ENCODE measurements at places on chromosomes 1 and 21. TPM values are rescaled to one million over a fixed set of nuclear protein-coding genes. Genes with fewer than 3 reads are reported as not detected.

Gene TRIM58
- total RNA-seq: 5.7 TPM

Gene HLX
- 5.3 TPM for total RNA-seq

Gene IL23R
- total RNA-seq: 2.2 TPM

Gene FMO4
- 3.1 TPM for total RNA-seq

Gene CCDC17
- 3.8 TPM for total RNA-seq

Gene PODN
- total RNA-seq: 87.5 TPM

Gene HHAT
- total RNA-seq: 24.3 TPM

Gene A3GALT2
- 1.7 TPM for total RNA-seq

Gene HES2
- 5.0 TPM for total RNA-seq

Gene OR2M4
- 0.19 TPM for total RNA-seq

Gene NHLH2
- 1.7 TPM for total RNA-seq

Gene ERG
- 8.0 TPM for total RNA-seq

Gene SPRR4
- 0.81 TPM for total RNA-seq

Gene HPCA
- 6.1 TPM for total RNA-seq

Gene TMEM240
- total RNA-seq: 6.3 TPM

Gene SARS1
- 149 TPM for total RNA-seq

Gene SDHB
- 107 TPM for total RNA-seq

Gene CACNA1S
- total RNA-seq: 0.08 TPM

Gene USH2A
- 1.6 TPM for total RNA-seq

Measured in testis (tissue), 5 donors.